ENCODE measurements at places on chromosomes 5 and 9. TPM values are rescaled to one million over a fixed set of nuclear protein-coding genes. Genes with fewer than 3 reads are reported as not detected.

DNA sequence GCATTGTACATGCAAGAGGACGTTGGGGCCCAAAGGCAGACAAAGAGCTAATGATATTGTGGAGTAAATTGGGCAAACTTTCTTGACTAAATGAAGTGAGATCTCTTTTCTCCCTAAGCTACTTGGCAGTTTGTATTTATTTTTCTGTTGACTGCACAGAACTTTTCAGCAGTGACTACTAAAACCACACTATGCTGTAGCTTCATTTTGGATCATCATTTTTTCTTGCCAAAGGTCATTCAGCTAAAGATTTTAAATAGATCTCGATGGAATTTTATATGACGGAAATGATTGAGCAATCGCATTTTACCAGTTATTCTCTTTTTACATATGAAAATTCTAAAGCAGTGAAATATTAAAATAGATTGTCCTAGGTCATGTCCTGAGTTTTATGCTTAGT is 286.1 kb upstream of the ACTBL2 start:
- DNase-seq, result no peak

DNA sequence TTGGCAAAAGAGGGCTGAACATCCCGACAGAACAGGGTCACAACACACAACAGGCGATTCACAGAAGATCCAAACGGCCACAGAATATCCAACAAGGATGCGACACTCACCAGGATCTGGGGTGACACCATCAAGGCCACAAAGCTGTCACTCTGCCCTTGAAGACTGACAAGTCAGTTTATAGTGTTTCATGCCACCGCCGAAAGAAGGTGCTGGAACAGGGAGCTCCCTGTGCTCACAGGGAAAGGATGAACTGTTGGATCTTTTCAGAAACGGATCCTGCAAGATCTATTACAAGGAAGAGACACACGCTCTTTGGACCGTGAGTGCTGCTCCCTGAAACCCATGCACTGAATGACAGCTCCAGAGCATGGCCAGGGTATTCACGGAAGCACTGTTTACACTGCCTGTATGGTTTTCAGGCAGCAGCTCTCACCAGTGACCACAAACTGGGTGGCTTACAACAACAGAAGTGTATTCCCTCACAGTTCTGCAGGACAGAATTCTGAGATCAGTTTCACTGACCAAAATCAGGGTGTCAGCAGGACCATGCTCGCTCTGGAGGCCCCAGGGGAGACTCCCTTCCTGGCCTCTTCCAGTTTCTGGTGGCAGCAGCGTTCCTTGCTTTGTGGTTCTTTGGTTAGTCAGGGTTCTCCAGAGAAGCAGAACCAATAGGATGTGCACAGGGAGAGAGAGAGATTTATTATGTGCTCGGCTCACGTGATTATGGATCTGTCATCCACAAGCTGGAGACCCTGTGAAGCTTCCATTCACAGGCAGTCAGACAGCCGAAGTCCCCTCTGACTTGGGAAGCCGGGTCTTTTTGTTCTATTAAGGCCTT is 52.8 kb downstream of the SEMA4D start:
- no peak for DNase-seq

- DNase-seq, result no peak
These were observed 169.2 kb upstream of the MVB12B start for GRCh38 chr9:126157423-126157822.

PCDHGC4 gene
- total RNA-seq, result 2.5 TPM

CCDC152 gene
- total RNA-seq, result 1.7 TPM

MEIKIN gene
- total RNA-seq, result not detected

DNA sequence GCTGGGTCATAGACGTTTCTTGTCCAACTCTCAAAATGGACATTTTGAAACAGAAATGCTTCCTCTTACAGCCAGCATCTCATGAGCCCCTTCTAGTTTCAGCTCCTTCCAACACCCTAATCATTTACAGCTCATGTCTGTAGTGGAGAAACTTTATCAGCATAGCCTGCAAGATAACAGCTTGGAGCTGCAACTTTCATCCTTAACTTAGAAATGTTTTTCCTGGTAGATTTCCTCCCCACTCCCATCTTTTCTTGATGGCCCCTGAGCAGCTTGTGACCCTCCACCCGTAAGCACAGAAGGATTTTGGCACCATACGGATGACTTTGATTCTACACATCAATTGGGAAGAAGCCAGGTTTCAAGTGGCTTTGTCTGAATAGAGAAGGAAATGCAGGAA is 53.5 kb upstream of the TGFBR1 start:
- DNase-seq, result no peak

DNA sequence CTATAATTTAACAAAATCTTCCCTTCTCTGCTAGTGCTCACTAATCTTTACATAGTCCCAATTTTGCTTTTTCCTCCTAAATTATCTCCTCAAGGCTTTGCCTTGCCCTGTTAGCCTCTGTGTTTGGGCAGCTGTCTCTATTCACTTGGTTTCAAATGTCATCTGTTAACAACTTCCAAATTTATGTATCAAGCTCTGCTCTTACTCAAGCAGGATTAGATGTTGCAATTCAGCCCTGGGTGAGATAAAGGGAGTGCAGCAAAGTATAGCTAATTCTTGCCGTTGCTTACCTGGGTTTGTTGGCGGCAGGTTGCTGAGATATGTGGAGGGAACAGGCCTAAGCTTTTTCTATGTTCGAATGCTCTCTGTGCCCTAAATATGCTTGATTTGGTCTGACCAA is 483.8 kb downstream of the DMAC1 start:
- no peak for DNase-seq

IL5 gene
- total RNA-seq, result not detected

PPIC gene
- 57.8 TPM for total RNA-seq

GRCh38 chr9:114228016-114228808 is 72.9 kb downstream of the COL27A1 start:
- no peak for DNase-seq

IL3 gene
- not detected for total RNA-seq

- DNase-seq, result peak; percentile 49
These were observed at the start of gene C1QTNF2 for GRCh38 chr5:160369990-160370712. TSS of gene C1QTNF2 (minus strand) at chr5:160370626. CDS start at chr5:160355011, 15,615 bp downstream.

CTSV gene
- 3.4 TPM for total RNA-seq

GRCh38 chr9:69421908-69422801 is 97.1 kb downstream of the ENTREP1 start:
- peak; percentile 49 for DNase-seq

DNA sequence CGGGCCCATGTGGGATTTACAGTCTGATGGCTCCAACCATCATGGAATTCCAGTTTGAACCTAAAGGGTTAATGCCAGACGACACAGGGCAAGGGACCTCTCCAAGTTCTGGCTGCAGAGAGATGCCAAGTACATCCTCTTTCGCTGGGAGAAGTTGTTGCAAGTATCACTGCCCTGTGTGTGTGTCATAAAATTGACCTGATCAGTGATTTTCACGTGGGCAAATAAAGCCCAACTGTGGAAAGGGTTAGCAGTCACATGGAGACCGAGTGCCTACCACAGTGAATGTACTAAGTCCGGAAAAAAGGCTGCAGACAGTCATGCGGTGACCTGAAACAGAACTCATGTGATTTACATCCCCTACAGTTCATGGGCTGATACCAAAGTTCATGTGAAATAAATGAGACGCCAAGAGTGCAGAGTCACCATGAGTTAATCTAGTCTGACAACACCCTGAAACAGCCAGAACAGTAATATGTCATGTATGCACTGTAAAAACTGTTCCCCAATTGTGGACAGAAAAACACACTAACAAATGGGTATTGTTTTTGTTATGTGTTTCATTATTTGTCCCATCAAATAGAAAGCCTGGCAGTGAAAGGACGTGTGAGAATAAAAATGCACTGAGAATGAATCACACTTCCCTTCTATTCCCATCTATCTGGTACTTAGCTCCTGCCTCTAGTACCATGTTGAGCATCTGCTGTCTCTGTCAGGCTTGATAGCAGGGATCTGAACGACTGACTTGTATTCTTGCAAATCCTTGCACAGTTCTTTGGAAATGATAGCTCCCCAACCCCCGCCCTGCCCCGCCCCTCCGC is 115.7 kb downstream of the SUSD1 start:
- DNase-seq, result no peak

GRCh38 chr9:33850677-33851076 is 33.7 kb downstream of the UBE2R2 start:
- no peak for DNase-seq

- peak; percentile 78 for DNase-seq
These were observed 27.8 kb upstream of the SETD9 start for GRCh38 chr5:56881571-56881970.

GRCh38 chr5:78649861-78650496 is 1.4 kb upstream of the LHFPL2 start:
- no peak for DNase-seq

DNA sequence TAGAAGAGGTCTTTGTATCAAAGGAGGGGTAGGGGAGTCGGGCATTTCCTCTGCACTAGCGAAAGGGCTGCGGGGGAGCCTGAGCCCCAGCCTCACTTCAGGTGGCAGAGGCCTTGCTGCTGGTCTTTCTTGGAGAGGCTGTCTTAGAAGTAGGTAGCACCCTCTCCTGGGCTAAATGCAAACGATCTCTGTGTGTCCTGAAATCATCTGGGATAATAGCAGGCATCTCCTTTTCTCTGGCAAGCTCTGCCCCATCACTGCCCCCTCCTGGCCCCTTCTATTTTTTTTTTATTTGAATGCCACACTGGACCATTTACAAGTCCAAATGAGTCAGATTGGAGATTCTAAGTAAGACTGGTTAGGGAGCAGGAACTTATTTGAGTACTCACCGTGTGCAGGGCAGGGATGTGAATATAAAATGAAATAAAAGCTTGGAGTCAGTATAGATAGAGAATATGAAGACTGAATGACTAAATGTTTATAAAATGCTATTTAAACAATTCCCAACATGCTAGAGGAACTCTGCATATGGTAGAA is 137.1 kb downstream of the FGF1 start:
- DNase-seq, result peak; percentile 57

DNA sequence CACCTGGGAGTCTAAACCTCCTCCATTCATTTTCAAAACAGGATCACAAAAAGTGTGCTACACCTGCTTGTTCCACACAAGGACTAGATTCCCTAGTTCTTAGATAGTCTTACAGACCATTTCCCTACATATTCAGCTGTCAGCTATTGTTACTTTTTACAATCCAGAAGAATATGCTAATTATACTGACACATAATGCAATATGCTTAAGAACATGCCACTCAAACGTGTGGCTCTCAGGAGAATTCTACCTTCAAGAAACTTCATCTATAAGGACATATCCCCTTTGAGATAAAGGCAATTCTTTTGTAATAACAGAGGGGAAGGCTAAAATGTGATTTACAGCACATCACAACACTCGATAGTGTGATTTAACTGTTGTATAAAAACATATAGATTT is 456.1 kb upstream of the ARRDC3 start:
- DNase-seq, result no peak

ANP32B gene
- 31.6 TPM for total RNA-seq

DNA sequence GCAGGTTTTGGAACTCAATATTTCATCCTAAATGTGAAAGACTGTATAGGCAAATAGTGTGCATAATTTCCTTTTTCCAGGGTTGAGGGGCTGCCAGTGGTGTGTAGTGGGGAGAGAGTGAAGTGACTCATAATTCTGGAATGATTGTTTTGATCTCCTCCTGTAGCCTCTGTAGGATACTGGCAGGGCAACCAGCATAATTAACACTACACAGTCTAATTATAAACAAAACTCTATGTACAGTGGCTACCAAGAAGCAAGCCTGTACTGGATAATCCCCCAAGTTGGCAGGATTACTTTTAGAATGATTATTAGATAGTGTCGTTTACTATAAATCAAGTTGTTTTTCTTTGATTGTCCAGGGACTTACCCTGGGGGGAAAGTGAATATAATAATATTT is 32.2 kb downstream of the LNPEP start:
- no peak for DNase-seq

GRCh38 chr9:128092199-128092977 is 24.4 kb downstream of the SLC25A25 start:
- DNase-seq, result no peak

MVB12B gene
- 15.5 TPM for total RNA-seq

- peak; percentile 47 for DNase-seq
These were observed 198.3 kb upstream of the TBC1D2 start for GRCh38 chr9:98453589-98454311.

DNA sequence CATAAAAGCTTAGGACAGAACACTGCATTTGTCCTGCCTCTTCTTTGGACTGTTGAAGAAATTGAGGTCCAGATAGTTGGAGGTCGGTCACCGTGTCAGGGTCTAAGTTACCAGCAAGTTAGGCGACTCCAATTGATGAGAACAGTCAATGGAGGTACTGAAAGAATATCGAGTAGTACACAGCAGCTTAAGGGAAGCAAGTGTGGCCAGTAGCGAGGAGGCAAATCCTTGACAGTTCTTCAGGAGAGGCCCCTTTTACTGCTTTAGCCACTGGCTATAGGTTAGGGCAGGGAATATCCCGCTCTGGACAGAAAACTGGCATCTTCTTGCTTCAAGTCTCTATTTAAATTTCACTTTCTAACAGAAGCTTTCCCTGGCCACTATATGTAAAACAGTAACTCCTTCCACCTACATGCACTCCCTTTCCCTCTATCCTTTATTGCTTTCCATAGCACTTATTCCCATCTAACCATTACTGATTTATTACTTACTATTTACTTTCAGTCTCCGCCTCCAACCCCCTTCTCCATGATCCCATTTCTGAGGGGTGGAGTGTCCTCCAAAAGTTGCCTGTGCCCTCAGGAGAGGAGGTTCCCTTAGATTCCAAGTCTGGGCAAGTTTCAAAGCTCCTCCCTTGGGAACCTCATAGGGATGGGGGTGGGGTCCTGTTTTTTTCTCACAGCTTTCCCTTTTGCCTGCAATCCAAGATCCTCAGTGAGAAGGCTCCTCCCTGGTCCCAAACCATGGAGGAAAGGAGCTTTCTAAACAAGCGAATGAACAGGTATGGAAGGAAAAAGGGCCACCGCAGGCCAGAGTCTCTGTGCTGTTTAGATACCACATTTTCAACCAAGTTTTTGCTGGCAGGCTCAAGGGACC is 4.1 kb upstream of the PRDM6 start:
- no peak for DNase-seq

GRCh38 chr9:7130266-7130820 is 372.6 kb downstream of the KDM4C start:
- DNase-seq, result no peak

GRCh38 chr9:37438359-37438758 is 15.9 kb downstream of the GRHPR start:
- DNase-seq, result no peak

GRCh38 chr5:94316916-94317838 is 301.2 kb downstream of the KIAA0825 start:
- no peak for DNase-seq

GRCh38 chr9:126979461-126979860 is 64.9 kb downstream of the RALGPS1 start:
- no peak for DNase-seq

CKS2 gene
- 16.3 TPM for total RNA-seq

GRCh38 chr5:62341783-62342475 is 35.9 kb downstream of the KIF2A start:
- no peak for DNase-seq

GRCh38 chr5:104914536-104915070 is 1352.0 kb upstream of the NUDT12 start:
- no peak for DNase-seq

- no peak for DNase-seq
These were observed 21.8 kb downstream of the MCTP1 start for GRCh38 chr5:95262933-95263660.

CNTFR gene
- total RNA-seq, result 17.3 TPM

- no peak for DNase-seq
These were observed 24.1 kb upstream of the VLDLR start for GRCh38 chr9:2597483-2597882.
